ENCODE measurements at places on chromosomes 5 and 9. TPM values are rescaled to one million over a fixed set of nuclear protein-coding genes. Genes with fewer than 3 reads are reported as not detected.
A peak's percentile ranks its signal among the peaks of the same experiment; 100 is the strongest.

Gene ADAMTS13
- 6.0 TPM for total RNA-seq

- H3K36me3 ChIP-seq, result peaks cover 6% of the 10 kb centered on the region
- no peaks in the 10 kb centered on the region for H3K27me3 ChIP-seq
- no peak overlapping the region for H3K27ac ChIP-seq
- H3K4me1 ChIP-seq, result peaks cover 70% of the 10 kb centered on the region
Measured at GRCh38 chr5:68240202-68240601, 24.6 kb downstream of the PIK3R1 start.

Gene ANKRD31
- 0.39 TPM for total RNA-seq

DNA sequence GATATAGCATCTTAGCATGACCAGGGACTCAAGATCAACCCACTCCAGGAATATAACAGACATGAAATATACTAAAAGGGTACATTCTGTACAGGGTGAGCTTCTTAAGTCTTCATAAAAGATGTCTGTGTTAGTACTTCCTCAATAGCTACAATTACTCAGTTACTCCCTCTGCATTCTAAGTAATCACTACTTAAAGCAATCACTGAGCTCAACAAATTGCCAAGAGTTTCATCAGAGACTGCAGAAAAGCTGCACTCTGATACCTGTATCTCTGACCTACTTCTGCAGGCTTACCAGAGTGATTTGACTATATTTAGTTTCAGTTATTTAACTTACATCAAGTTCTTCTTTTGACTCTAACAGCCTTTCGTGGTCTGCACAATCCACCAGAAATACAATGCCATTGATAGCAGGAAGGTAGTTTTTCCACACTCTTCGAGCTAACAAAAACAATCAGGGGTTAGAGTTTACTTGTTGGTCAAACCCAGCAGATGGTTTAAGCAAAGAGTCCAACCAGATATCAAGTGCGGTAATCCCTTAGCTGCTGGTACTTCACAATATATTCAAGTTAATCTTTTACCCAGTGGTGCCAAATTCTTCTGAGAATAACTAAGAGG lies 23.3 kb downstream of the SAR1B start:
- H3K27ac ChIP-seq, result no peak overlapping the region
- no peak overlapping the region for H3K4me3 ChIP-seq
- DNase-seq, result no peak
- H3K36me3 ChIP-seq, result peaks cover 23% of the 10 kb centered on the region
- H3K27me3 ChIP-seq, result no peaks in the 10 kb centered on the region

- H3K27ac ChIP-seq, result no peak overlapping the region
- H3K4me3 ChIP-seq, result no peak overlapping the region
- H3K4me1 ChIP-seq, result peaks cover 9% of the 10 kb centered on the region
Measured at GRCh38 chr9:116269250-116269649, 115.7 kb downstream of the PAPPA start.

GRCh38 chr5:16455668-16456067 lies 9.9 kb downstream of the ZNF622 start:
- no peak overlapping the region for H3K4me3 ChIP-seq
- H3K27ac ChIP-seq, result peak overlapping the region; percentile 16
- DNase-seq, result no peak
- H3K4me1 ChIP-seq, result peaks cover 6% of the 10 kb centered on the region

DNA sequence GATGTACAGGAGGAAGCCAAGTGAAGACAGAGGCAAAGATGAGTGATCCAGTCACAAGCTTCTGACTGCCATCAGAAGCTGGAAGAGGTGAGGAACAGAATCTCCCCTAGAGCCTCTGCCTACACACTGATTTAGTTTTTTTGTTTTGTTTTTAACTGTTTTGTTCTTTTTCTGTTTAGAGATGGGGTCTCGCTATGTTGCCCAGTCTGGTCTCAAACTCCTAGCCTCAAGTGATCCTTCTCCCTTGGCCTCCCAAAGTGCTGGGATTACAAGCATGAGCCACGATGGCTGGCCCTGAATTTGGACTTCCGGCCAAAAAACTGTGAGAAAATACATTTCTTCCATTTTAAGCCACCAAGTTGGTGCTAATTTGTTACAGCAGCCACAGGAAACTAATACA lies 204.7 kb upstream of the ZNF608 start:
- H3K4me1 ChIP-seq, result peaks cover 37% of the 10 kb centered on the region
- no peak overlapping the region for H3K4me3 ChIP-seq
- peaks cover 2% of the 10 kb centered on the region for H3K36me3 ChIP-seq
- no peak overlapping the region for H3K27ac ChIP-seq

Measured in neural crest cell (in vitro differentiated cells).